ENCODE measurements at places on chromosomes 6 and 20.

DNA sequence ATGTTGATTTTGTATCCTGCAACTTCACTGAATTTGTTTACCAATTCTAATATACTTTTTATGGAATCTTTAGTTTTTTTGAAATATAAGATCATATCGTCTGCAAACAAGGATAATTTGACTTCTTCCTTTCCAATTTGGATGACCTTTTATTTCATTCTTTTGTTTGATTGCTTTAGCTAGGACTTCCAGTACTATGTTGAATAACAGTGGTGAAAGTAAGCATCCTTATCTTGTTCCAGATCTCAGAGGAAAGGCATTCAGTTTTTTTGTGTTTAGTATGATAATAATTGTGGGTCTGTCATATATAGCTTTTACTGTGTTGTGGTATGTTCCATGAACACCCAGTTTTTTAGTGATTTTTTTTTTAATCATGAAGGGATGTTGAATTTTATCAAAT, 75.7 kb downstream of the GCLC start:
- no peak for DNase-seq

GRCh38 chr6:41850861-41851260, 44.3 kb downstream of the USP49 start:
- no peak for DNase-seq

- no peak for DNase-seq
These were observed 11.2 kb downstream of the OGFRL1 start for GRCh38 chr6:71299541-71300470.

GRCh38 chr6:115363379-115363778, 697.3 kb downstream of the FRK start:
- no peak for DNase-seq

- DNase-seq, result no peak
These were observed 10.9 kb upstream of the SOX4 start for GRCh38 chr6:21582651-21583050.

GRCh38 chr20:9068233-9068801, 570 bp upstream of the PLCB4 start:
- DNase-seq, result no peak

DNA sequence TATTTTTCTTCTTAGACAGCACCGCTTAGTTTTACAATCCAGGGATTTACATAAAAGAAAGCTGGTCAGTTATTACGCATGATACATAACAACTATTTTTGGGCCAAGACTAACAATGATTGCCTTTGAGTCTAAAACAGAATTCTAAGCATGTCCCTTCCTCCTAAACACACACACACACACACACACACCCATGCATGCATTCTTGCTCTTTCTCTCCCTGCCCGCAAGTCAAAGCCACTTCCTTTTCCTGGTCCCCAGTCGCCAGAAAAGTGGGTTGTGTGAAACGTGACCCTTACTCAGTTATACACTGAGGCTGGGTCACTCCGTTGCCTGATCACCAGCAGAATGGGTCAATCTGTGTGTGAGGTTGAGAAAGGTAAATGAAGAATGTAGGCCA, 31.4 kb downstream of the FYN start:
- DNase-seq, result no peak

GRCh38 chr20:56060486-56060885, 55.2 kb upstream of the CBLN4 start:
- no peak for DNase-seq

DNA sequence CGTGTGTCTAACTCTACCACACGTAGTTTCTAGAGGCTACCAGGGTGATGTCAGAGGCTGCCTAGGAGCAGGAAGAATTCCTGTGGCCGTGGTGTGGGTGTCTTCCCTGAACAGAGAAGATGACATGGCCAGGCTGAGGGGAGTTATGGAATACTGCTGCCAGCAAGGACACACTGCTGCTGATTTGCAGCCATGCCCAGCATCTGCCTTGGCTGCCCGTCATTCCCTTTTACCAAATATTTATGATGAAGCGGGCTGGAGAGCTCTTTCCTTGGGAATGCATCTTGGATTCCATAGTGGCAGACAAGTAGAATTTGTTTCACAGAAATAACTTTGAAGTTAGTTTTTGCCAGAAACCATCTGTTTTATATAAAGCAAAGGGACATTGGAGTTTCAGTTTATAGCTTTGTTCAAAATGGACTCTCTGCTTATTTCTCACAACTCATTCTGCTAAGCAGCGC, 80.8 kb upstream of the VSTM2L start:
- no peak for DNase-seq

DNA sequence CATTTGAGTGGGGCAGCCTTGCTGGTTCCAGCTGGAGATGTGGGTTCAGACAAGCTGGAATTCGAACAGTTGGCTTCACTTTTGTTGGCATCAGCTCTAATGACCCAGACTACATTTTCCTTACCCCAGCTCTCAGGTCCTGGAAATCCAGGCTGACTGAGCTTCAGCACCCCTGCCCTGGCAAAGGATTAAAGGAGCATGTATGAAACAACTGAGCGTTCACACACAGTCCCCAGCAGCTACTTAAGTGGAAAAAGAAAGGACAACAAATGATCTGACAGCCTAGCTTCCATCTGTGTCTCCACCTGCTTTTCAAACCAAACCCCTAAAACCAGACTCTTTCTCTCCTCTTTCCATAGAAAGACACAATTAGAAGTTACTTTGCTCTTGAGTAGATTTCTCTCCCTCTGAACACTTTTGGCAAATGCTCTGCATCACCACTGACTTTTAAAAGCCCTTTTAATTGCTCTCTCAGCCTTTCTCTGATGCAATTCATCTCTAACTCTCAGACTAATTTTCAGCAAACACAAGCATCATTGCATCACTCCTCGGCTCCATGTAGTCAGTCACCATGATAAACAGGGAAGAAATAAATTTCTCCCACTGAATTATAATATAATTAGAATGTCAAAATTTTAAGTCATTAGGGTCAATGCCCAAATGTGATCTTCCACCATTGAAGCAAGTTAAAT, 28.1 kb downstream of the ROS1 start:
- no peak for DNase-seq

DNA sequence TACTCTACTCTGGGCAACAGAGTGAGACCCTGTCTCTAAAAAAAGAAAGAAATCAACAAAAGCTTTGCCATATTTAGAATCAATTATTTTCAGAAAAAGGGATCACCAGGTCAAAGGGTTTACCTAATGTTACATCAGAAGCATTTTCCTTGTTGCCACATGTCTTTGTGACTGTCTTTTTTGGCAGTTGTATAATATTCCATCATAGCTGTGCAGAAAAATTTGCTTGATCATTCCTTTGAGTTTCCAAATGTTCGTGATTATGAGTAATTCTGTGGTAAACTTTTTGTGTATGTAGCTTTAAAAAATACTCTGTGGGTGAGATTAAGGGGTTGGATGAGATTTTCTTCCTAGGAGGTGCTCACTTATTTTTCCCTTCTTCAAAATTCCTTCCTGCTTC, 26.4 kb downstream of the PNPLA1 start:
- DNase-seq, result no peak

DNA sequence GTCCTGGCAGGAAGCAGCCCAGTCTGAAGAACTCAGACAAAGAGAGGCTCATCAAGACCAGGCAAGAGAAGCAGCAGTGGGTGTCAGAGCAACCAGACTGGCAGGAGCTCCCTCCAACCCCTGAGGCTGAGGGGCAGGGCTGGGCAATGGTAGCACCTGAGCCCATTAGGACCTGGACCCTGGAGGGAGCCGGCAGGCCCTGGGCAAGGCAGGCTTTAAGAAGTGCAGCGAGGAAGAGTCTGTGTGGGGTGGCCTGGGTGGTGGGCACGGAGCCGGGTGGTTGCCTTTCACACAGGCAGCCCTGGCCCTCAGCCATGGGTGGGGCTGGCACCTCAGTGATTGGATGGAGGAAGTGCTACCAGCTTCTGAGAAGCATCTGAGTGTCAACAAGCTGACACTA, 33.1 kb upstream of the IRF4 start:
- no peak for DNase-seq

- no peak for DNase-seq
These were observed 314.2 kb downstream of the CDC5L start for GRCh38 chr6:44701637-44702101.

- no peak for DNase-seq
These were observed 228.7 kb downstream of the BCKDHB start for GRCh38 chr6:80335121-80335531.

GRCh38 chr6:130780122-130780521, 47.1 kb upstream of the SMLR1 start:
- no peak for DNase-seq

- peak; percentile 95 for DNase-seq
These were observed at the start of gene DUSP22 for GRCh38 chr6:291697-292505. Gene DUSP22 (plus strand): TSS chr6:292487. CDS start chr6:292540, 53 bp downstream.

GRCh38 chr6:100350139-100350538, 114.6 kb downstream of the SIM1 start:
- DNase-seq, result no peak

DNA sequence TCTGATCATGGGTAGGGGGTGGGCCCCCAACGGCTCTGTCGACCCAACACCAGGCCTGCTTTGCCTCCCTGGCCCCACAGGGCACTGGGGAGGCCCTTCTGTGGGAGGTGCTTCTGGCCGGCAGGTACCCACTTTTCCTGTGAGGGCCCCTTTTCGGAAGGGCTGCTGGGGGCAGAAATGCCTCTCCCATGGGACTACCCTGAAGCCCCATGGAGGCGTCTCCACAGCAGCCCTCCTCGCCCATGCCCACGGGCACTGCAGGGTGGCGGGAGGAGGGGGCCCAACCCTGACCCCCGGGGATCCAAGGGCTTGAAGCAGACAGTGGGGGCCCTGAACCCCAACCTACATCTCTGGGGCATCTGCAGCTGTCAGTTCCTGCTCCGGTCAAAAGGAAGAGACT, 2.3 kb downstream of the BIRC7 start:
- DNase-seq, result no peak

- DNase-seq, result no peak
These were observed 139.7 kb downstream of the MTHFD1L start for GRCh38 chr6:151005164-151005563.

DNA sequence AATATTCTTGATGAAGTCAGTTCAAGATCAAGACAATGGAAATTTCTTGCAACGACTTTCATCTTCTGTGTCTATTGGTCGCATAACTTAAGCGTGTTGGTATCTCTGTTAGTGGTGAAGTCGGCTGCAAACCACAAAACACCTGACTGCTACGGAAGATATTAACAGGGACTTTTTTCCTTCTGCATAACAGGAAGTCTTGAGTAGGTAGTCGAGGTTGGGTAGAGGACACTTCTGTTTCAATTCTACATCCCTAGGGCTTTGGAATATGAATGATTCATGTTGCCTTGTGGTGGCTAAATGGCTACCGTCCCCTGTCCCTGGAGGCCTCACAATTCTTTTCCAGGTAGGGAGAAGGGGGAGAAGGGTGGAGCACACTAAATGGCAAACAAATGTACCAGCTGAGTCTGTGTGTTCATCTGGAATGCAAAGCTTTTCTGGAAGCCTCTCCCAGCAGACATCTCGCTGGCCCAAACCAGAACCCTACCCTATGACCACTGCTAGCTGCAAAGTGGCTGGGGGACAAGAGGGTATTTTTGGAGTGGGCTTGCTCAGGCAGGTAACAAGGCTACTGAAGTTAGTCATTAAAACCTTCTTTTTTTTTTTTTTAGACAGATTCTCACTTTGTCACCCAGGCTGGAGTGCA, 34.6 kb upstream of the NKX2-2 start:
- no peak for DNase-seq

DNA sequence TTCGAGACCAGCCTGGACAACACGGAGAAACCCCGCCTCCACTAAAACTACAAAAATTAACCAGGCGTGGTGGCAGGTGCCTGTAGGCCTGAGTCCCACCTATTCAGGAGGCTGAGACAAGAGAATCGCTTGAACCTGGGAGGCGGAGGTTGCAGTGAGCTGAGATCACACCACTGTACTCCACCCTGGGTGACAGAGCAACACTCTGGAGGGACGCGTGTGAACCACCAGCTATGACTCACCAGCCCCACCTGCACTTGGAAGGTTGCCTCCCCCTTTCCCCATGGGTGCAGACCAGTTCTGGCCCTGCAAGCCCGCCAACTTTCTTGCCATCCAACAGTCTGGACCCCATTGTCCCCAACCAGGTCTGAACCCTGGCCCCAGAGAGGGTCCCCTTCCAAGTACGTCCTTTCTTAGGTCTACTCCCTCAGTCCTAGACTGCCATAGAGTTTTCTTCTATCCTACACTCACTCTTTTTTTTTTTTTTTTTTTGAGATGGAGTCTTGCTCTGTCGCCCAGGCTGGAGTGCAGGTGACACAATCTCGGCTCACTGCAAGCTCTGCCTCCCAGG, 29.2 kb downstream of the ATP9A start:
- no peak for DNase-seq

DNA sequence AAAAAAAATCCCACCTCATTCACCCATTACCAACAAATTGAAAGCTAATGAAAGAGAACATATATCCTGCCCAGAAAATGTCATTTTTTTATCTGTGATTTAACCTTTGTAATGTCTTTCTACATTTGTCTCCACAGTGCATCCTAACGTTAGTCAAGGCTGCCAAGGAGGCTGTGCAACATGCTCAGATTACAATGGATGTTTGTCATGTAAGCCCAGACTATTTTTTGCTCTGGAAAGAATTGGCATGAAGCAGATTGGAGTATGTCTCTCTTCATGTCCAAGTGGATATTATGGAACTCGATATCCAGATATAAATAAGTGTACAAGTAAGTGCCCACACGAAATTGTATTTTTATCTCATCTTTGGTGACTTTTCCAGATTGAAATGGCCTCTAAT, 30.0 kb downstream of the RSPO3 start:
- DNase-seq, result no peak

GRCh38 chr6:7241709-7242645, 71.0 kb downstream of the SSR1 start:
- DNase-seq, result no peak

DNA sequence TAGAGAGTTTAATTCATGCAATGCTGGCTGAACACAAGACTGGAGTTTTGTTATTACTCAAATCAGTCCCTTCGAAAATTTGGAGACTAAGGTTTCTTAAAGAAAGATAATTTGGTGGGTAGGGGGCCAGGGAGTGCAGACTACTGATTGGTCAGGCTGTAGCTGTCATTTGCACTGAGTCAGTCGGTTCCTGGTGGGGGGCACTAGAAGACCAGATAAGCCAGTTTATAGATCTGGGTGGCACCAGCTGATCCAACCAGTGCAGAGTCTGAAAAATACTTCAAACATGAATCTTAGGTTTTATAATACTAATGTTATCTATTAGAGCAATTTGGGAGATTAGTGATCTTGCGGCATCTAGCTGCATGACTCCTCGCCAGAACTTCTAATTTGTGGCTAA, 530.7 kb downstream of the NKAIN2 start:
- DNase-seq, result no peak

DNA sequence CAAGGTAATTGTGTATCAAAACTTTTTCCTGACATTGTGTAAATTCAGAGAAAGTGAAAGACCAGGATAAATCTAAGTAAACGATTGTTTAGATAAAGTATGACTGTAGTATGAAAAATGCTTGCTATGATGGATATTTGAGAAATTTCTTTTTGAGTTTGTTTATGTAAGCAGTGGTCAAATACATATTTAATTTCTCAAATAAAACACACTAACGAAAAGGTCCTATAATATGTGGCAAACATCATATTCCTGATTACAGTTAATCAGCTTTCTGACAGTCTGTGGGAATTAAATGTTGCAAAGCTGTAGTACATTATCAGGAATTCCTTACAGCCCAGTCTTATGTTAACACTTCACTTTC, 636.9 kb downstream of the MMUT start:
- no peak for DNase-seq

GRCh38 chr6:169445661-169446581, 192.3 kb upstream of the THBS2 start:
- no peak for DNase-seq

All from stimulated activated effector memory CD8-positive, alpha-beta T cell treated with anti-CD3 and anti-CD28 coated beads, Interleukin-12 subunit alpha, Interleukin-12 subunit beta, amount 100 ng/mL, for 72 hours (primary cell).